Activated naive CD4-positive, alpha-beta T cell treated with anti-CD3 and anti-CD28 coated beads, Interleukin-2, amount 10 ng/mL, durations not matched to agents 5 hours and 36 hours (primary cell): ENCODE measurements at places on chromosomes 1 and 21. TPM values are rescaled to one million over a fixed set of nuclear protein-coding genes. Genes with fewer than 3 reads are reported as not detected.

Gene KIF14
- total RNA-seq, result 25.1 TPM

Gene OR10Z1
- total RNA-seq, result not detected

Gene STUM
- total RNA-seq, result not detected

Gene DMRTA2
- not detected for total RNA-seq

Gene KANK4
- not detected for total RNA-seq

Gene EFNA3
- total RNA-seq, result 4.1 TPM

Gene UMODL1
- 0.19 TPM for total RNA-seq

Gene CD34
- 0.08 TPM for total RNA-seq

Gene HUNK
- 0.26 TPM for total RNA-seq

Gene C8A
- total RNA-seq, result not detected

Gene TMEM51
- total RNA-seq, result 0.26 TPM
